ENCODE measurements at places on chromosomes 11 and 22.

GRCh38 chr22:41256254-41257253 is 15.8 kb upstream of the CHADL start:
- no peak for DNase-seq

DNA sequence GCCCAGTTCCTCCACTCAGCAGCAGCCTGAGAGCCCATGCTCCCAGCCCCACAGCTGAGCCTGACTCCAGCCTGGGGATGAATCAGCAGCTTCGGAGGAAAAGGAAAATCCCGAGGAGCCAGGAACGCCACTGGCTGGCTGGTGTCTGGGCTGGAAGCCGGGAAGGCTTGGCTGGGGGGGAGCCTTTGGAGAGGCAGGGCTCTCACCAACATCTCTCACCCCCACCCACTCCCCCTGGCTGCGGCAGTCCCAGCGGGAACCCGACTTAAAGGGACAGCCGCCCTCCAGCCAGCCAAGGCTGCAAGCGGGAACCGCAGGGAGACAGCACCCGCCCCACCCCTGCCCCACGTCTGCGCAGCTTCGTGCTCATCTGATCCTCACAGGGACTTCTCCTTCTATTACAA is 28.4 kb downstream of the KIAA0930 start:
- no peak for DNase-seq

- no peak for DNase-seq
Observed at GRCh38 chr11:70080763-70081162, 2.6 kb downstream of the ANO1 start.

- DNase-seq, result no peak
Observed at GRCh38 chr11:77065878-77066228, 918 bp upstream of the CAPN5 start.

DNA sequence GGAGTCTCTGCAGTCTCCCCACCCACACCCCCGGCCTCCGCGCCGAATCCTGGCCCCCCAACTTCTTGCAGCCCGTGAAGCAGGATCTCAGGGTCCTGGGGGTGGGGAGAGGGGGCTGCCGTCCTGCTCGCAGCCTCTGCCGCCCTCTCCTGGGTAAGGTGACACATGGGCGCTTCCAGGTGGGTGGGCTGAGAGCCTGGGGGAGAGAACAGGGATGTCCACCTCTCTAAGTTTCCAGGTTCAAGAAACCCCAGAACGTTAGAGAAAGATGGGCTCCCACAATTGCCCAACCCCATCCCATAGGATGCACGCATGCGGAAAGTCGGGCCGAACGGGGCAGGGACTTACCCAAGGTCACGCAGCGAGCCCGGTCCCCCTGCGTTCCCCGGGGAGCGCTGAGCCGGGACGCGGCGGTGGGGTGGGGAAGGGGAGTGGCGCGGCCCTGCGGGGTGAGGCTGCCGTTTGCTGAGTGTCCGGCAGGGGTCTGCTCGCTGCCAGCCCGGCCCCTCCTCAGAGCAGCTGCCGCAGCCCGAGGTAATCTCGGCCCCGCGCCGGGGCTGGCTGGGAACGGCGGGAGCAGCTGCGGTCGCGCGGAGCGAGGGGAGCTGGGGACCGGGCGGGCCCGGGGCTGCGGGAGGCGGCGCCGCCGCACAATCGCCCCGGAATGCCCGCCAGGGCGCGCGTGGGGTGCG is 705 bp upstream of the CAPN1 start:
- DNase-seq, result peak; percentile 8

DNA sequence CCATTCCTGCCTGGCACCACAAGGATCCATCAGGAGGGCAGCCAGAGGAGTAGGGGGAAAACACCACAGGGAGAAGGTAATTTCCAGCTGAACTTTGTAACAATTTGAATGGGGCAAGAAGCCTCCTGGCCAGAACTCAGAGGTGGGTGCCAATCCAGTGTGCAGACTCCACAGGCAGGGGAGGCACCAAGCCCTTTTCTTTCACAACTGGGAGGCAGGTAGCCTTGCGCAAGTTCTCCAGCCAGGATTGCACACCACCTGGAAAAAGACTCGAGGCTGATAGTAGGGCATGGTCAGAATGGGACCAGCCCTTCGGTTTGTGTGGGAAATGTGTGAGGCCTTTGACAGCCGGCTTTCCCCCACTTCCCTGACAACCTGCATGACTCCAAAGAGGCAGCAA is 161.9 kb upstream of the ARHGAP42 start:
- no peak for DNase-seq

DNA sequence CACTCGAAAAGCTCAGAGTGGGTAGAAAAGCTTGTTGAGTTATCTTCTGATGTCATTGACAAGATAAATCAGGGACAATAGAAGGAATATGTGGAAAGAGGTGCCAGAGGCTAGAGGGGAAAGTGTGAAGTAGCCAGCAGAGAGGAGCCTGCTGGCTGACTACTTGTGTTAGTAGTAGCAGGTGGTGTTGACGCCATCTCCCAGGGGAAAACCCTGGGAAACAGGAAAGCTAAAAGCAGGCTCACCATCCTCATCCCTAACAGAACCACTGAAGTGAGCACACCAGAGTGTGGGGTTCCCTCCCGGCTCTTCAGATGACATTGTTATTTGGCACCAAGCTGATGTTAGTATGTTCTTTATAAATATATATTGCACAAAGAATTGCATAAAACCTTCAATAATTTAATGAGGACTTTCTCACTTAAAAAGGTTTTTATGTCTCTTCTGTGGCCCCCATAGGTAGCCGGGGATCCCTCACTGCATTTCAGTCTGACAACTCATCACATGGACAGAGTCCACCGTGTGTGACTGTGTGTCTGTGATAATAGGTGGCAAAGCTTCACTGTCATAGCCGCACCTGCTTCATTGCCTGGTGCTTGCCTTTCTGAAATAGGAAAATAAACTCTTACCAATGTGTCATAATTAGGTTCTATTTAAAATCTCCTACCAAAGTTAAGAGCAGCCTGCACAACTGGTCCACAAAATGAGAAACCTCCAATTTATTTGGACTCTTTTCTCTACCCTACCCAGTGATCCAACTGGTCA is 63.2 kb upstream of the TOP3B start:
- DNase-seq, result peak; percentile 25

GRCh38 chr11:58957922-58958321 is 18.6 kb downstream of the GLYATL1 start:
- no peak for DNase-seq

DNA sequence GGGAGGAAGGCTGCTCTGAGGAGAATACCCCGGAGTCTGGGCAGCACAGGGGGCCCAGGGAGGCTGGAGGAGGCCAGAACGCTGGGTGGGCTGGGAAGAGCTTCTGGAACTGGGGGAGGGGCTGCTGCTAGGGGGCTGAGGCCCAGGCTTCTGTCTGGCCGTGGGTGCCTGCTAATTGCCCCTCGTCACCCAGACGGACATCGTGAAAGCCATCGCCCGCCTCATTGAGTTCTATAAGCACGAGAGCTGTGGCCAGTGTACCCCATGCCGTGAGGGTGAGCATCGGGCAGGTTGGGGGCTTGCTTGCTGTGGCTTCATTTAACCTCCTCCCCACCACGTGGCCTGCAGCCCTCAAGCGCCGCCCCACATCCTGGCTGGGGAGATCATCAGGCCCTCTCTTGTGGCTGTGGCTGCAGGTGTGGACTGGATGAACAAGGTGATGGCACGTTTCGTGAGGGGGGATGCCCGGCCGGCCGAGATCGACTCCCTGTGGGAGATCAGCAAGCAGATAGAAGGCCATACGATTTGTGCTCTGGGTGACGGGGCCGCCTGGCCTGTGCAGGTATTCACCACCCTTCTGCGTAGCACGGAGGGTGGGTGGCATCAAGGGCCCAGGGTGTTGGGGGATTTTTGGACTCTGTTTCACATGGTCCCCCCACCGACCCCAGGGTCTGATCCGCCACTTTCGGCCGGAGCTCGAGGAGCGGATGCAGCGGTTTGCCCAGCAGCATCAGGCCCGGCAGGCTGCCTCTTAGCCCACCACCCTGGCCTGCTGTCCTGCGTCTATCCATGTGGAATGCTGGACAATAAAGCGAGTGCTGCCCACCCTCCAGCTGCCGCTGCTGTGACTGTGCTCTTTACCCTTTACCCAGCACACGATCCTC is 5.2 kb downstream of the NDUFV1 start:
- no peak for DNase-seq

GRCh38 chr11:84117394-84117793 is 831.2 kb upstream of the CCDC90B start:
- DNase-seq, result no peak

- no peak for DNase-seq
Observed at GRCh38 chr11:2574043-2574552, 125.7 kb downstream of the KCNQ1OT1 start.

DNA sequence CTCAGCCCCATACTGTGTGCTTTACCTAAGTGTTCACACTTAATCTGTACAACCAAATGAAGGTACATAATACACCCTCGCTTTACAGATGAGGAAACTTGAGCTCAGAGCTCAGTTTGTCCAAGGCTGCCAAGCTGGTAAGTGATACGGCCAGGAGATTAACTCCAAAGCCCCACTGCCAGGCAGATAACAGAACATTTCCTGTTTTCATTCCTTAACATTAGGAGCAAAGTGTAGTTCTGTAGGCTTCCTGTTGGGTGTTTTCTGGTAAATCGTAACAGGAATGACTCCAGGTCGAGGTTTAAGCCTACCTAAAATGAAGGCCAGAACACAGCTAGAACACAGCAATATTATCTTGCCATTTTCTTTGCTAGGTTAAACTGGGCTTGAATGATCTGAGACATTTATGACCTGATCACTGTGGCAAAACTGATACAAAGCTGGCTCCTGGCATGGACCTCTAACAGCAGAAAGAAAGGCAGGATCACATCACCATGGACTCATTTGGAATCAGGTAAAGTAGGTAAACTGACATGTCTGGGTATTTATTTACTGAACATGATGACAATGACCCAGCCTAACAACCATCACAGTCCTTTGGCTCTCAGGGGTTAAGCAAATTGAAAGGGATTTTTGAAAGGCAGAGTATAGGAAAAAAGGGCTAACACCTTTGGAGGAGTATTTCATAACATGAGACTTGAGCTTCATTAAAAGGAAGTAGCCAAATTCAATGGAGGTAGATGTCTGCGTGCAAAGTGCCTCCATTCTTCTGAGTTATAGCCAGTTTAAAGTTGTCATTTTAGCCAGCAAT is 3.9 kb upstream of the NUP50 start:
- no peak for DNase-seq

- no peak for DNase-seq
Observed at GRCh38 chr11:60910281-60910687, 3.7 kb upstream of the TMEM109 start.

DNA sequence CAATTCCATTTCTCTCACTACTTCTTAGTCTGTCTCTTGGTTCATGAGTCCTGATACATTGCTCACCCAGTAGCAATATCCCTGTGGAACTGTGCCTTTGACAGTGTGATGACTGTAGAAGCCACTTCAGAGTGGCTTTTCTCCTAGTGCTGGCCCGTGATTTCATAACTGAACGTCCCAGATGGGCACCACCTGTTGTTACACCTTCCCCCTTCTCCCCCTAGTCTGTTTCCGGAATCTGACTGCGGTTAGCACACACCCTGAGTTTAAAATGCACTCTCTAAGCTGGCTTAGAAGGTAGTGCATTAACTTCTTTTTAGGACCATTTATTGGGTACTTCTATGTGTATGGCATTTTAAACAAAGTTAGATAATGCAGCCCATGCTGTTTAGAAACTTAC is 83.0 kb downstream of the ALX4 start:
- no peak for DNase-seq

All from NCI-H524 treated with DMSO at 0.1 percent for 48 hours (cell line).